ENCODE measurements at places on chromosomes 4 and X.

- no peak for DNase-seq
Measured at GRCh38 chr4:110306303-110306702, 107.9 kb upstream of the ELOVL6 start.

GRCh38 chr4:122603156-122603574, 17.7 kb downstream of the IL21 start:
- DNase-seq: no peak

- DNase-seq: no peak
Measured at GRCh38 chr4:89420507-89420906, 112.9 kb upstream of the GPRIN3 start.

GRCh38 chrX:78527263-78527662, 131.9 kb downstream of the RTL3 start:
- no peak for DNase-seq

DNA sequence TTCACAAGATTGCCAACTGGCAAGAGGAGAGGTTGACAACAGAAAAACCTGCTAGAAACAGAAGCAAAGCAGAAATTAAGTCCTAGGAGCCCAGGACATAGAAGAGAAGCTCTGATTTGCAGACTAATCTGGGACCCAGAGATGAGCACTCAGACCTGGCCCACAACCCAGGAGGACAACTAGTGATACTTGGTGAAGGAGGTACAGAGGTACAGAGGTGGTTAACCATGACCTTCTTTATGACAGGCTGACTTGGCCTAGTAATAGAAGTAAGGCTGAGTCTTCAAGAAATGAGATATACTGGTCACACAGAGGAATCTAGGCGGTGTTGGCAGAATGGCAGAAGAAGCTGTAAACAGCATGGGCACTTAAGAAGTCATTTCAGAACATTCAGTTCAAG, 43.6 kb downstream of the ANXA5 start:
- DNase-seq: no peak

- no peak for DNase-seq
Measured at GRCh38 chr4:162101337-162101736, 62.5 kb downstream of the FSTL5 start.

DNA sequence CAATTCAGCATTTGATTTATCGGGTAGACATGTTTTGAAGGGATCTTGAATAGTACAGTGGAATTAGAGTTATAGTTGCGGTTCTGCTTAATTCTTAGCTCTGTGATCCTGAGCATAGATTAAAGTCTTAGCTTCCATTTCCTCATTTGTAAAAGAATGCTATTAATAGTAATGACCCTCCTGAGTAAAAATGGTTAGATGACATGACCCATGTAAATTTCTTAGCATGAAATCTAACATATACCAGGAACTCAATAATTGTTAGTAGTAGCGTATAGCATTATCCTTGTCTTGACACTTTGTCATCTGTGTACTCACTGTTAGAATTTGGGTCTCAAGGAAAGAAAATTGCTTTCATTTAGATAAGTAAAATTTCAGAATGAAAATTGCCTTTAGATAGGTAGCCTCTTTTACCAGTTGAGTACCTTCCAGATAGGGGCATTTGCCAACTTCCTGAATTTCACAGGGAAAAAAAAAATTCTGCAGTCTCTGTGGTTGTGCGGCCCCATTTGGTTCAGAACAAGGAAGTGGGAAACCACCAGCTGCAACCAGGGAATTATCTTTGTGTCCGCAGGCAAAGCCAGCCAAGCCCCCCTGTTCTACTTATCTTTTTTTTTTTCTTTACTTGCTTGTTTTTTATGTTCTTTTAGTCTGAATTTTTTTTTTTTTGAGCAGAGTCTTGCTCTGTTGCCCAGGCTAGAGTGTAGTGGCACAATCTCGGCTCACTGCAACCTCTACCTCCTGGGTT, 86.9 kb downstream of the TMEM164 start:
- no peak for DNase-seq

GRCh38 chrX:49991758-49992157, 69.4 kb downstream of the CLCN5 start:
- DNase-seq: no peak

Data from epithelial cell of proximal tubule (primary cell).